Stimulated activated CD4-positive, alpha-beta T cell treated with anti-CD3 and anti-CD28 coated beads, Interleukin-15, amount 100 ng/mL, for 1 hour (primary cell): ENCODE measurements at places on chromosomes 2 and 18.

DNA sequence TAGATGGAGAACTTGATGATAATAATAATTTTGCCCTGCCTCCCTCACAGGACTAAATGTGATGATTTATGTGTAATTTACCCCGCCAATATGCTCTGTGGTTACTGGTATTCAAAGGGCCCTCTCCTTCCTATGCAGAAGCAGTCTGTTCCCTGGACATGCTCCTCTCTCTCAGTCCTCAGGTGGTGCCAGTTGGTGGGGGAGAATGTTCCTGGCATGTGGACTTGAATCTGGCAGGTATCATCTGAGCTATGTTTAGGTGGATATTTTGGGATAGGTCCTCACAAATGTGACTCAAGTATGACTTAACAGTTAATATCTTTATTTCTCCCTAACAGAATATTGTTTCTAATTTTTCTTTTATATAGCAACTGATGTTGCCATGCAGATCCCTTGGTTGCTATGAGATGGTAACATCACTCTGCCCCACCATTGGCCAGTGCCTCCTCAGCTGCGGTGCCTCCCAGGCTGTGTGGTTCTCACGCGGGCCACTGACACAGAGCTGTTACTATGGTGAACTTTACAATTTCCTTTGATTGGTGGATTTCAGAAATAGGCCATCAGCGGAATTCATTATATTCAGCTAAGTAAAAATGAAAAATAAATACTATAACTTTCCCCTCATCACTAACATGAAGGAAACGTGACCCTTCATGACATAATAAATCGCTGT, 106.7 kb upstream of the PELI1 start:
- DNase-seq, result no peak

- DNase-seq, result no peak
Observed at GRCh38 chr18:77392321-77392720, 142.7 kb downstream of the GALR1 start.

DNA sequence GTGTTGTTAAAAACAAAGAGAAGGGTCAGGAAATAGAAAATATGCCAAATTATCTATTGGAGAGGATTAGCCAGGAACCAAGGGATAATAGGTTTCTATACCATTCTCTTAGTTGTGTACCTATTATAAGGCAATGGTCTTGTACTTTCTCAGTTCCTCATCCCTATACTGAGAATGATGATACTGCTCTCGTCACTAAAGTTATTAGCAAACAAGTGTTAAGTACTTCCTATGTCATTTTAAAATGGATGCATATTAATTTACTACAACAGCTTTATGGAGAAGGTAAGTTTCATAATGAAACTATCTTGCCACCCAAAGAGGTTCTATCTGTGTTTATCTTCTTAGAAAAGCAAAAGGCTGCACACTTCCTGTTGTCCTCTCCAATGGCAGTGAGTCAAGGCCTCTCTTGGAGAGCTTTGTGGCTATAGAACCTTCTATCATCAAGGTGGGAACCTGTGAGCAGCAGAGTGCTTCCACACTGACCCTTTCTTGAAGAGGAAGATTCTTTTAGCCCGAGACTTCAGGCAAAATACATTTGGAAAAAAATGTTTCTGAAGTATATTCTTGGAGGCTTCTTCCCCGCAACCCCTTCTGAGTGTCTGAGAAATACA, 460.7 kb upstream of the FANCL start:
- no peak for DNase-seq

DNA sequence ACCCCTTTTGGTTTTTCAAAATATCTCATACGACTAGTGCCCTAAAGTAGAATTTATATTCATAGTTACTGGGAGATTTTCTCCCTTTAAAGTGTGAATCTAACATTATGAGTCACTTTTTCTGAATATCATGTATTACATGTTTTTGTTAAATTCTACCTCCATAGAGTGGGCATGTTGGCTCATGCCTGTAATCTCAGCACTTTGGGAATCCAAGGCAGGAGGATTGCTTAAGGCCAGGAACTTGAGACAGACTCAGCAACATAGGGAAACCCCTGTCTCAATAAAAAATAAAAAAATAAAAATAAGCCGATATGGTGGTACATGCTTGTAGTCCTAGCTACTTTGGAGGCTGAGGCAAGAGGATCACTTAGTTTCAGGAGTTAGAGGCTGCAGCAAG, 45.3 kb upstream of the UNC80 start:
- DNase-seq, result no peak

DNA sequence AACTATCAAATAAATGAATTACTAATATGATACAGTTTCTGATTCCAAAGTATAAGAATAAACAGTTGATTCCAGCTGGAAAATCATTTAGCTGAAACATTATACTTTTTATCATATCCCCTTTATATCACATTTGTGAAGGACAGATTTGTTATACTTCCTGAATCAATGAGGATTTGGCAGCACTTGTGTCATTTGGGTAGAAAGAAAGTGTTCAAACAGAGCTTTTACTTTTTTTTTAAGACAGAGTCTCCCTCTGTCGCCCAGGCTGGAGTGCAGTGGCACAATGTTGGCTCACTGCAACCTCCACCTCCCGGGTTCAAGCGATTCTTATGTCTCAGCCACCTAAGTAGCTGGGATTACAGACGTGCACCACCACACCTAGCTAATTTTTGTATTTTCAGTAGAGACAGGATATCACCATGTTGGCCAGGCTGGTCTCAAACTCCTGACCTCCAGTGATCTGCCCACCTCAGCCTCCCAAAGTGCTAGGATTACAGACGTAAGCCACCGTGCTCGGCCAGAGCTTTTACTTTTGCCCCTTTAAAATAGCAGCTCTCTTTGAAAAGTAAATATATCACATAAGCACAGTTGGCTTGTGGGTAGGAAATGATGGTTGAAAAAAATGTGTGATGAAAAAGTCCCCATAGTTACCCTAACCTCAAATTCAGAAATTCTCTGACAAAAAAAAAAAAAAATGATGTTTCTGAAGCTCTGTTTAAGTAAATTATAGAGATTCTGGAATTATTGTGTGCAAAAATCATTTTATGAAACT, 95.2 kb downstream of the DTNA start:
- no peak for DNase-seq

- DNase-seq, result no peak
Observed at GRCh38 chr2:158932131-158932645, 36.3 kb upstream of the TANC1 start.

GRCh38 chr2:219058541-219059374, 2.0 kb downstream of the IHH start:
- no peak for DNase-seq

- DNase-seq, result no peak
Observed at GRCh38 chr2:126614524-126615227, 41.3 kb upstream of the GYPC start.

DNA sequence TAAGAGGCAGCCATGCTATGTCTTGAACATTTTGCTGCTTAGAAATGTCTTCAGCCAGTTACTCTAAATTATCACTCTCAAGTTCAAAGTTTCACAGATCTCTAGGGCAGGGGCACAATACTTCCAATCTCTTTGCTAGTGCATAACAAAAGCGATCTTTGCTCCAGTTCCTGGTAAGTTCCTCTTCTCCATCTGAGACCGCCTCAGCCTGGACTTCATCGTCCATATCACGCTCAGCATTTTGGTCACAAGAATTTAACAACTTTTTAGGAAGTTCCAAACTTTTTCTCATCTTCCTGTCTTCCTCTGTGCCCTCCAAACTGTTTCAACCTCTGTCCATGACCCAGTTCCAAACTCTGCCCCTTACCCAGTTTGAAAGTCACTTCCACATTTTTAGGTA, 8.8 kb upstream of the SLC35F5 start:
- DNase-seq, result no peak

GRCh38 chr2:33099989-33100388, 153.2 kb downstream of the LTBP1 start:
- no peak for DNase-seq

GRCh38 chr2:70443726-70444125, 109.9 kb downstream of the TGFA start:
- DNase-seq, result no peak

DNA sequence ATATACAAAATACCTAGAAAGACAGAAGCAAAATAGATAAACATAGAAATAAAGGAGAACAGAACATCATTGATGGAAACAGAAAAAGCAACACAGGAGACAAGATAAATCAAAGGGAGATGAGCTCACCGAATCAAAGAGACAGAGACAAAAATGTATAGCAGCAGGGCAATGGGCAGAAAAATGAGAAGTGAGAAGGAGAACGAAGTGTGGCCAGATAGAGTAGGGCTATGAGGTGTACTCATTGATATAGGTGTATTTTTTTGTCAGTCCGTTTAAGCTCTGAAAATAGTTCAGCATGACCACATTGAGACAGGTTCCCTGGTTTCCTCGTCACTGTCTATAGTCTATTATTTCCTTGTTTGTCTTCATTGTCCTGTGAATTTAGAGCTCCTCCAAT, 55.1 kb downstream of the SP100 start:
- DNase-seq, result no peak

- no peak for DNase-seq
Observed at GRCh38 chr18:47251289-47252120, at the start of gene SKOR2. Gene SKOR2, minus strand, starts transcription at chr18:47251660. Its CDS starts 2,477 bp downstream, at chr18:47249183.

DNA sequence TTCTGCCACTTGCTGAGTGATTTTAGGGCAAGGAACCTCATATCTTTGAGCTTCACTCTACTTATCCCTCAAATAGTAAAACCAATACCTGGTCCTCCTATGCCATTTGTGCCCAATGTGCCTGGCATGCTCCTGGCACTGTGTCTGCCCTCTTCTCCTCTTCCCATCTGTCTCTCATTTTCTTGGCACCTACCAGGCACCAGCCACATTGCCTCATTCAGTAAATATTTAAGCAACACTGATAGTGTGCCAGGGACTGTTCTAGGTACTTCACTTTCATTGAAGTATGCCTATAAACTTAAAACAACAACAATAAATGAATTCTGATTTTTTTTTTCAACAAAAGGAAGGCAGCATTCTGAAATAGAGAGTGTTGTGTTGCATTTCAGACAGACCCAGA, 15.1 kb upstream of the BOD1L2 start:
- DNase-seq, result no peak

GRCh38 chr18:63476668-63477067, at the start of gene SERPINB5:
Gene SERPINB5, plus strand, starts transcription at chr18:63476958. Its CDS starts 7,471 bp downstream, at chr18:63484429.
- DNase-seq, result no peak

DNA sequence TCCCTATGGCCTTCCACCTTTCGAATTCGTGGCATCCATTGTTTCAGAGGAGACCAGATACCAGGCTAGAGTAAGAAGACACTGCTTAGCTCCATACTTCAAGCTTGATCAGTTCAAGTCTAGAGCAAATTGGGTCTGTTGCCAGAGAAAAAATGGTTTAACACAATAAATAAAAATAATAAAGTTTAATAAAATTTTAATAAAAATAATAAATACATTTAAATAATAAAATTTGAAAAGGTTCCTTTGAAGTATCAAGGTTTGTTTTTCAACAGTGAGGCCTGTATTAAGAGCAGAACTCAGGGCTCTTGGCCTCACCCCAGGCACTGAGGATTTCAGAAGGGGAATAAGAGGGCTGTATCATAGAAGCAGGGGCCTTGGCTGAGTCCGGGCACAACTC, 105.6 kb upstream of the REV1 start:
- no peak for DNase-seq

- DNase-seq, result no peak
Observed at GRCh38 chr18:75582406-75582821, 154.9 kb upstream of the SMIM21 start.

DNA sequence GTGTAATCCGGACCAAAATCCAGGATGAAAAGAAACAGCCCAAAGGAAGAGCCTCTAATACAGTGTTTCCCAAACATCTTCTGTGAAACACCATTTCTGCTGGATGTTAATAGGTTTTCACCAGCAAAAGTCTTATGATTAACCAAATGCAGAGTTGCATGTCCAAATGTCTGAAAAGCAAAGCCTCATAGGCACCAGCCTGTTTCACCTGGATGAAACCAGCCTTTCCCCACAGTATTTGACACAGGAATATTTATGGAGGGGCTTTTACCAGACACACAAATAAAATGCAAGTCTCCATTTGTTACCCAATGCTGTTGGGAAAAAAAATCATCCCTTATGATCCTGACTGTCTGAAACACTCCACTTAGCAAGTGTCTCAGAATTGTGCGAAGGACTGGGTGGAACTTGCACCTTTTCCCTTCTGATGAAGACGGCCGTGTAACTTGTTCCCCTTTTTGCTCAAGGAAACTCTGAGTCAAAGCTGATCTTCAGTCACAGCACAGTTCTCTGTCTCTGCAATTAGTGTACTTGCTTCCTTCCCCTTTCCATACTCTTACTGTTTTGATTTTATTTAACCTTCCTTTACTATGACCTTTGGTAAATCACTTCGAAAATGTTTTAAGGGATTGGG, 70.3 kb upstream of the IL1R2 start:
- no peak for DNase-seq

DNA sequence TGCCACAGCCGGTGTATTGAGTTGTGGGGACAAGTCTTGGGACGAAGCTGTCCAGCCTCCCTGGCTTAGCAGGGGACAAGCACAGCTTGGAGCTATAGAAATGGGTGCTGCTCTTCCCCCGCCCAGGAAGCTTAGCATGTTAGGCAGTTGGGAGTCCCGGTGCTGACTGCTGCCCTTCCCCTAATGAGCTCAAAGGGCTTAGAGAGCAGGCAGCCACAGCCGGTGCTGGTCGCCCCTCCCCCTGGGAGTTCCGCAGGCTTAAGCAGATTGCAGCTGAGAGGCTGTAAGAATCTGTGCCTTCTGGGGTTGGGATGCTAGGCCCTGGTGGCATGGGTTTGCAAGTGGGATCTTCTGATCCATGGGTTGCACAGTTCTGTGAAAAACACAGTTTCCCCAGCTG, 237.3 kb downstream of the DCDC2C start:
- no peak for DNase-seq

GRCh38 chr18:67260841-67261240, 255.7 kb downstream of the DSEL start:
- DNase-seq, result no peak

- DNase-seq, result no peak
Observed at GRCh38 chr2:206798000-206798399, 32.6 kb downstream of the FASTKD2 start.

- DNase-seq, result no peak
Observed at GRCh38 chr2:108986916-108987510, 2.0 kb downstream of the EDAR start.

DNA sequence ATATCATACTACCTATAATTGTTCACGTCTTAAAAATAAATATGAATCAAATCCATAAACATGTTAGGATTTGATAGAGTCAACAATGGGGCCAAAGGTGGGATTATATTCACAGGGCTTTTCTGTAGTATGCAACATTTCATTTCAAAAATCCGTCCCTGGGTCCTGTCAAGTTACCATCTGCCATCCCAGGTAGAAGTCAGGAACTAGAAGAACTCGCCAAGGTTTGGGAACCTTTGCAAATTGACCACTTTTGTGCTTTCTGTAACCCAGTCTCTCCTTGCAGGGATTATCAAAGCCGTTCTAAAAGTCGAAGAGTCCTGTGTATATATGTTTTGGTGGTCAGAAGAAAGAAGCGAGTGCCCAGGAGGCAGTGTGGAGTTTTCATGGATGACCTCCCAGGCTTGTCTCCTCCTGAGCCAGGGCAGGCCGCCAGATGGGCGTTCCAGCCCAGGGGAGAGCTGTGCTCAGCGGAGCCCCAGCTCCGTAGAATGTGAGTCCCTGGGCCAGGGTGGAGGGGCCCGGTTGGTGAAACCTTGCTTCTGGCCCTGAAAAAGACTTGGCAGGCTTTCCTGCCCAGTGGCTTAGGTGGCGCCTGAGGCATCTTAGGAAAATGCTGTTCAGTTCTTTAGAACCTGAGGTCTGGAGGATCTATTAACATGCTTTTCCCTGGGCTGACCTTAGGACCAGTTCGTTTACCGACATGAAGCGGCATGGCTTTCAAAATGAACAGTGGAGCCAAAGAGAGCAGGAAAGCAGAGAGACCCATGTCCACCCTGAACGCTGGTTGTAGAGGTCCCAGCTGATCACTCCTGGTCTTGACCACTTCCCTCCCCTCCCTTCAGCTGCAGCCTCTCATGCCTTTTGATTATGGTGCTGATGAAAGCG, 69.2 kb downstream of the LONRF2 start:
- DNase-seq, result no peak
